ENCODE measurements at places on chromosomes 6 and 20.

- no peak for DNase-seq
These were observed 159.8 kb downstream of the ZFP64 start for GRCh38 chr20:52031563-52032303.

- no peak for DNase-seq
These were observed 46.7 kb downstream of the TRERF1 start for GRCh38 chr6:42405021-42405420.

DNA sequence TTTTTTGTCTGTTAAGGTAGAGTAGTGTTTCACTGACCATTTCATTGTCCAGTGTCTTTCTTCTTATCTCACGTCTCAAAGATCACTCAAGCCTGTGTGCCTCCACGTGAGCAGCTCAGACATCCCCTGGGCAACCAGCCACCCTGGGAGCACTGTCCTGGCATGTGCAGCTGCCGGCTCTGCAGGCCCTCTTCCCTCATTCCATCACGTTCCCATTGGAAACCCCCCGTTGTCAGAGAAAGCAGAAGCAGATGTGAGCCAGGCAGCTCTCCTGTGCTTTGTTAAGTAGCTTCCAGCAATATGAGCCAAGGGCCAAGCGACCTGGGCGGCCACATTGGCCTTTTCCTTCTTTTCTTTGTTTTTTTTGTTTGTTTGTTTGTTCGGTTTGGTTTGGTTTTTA lies 233.2 kb upstream of the SYNDIG1 start:
- no peak for DNase-seq

DNA sequence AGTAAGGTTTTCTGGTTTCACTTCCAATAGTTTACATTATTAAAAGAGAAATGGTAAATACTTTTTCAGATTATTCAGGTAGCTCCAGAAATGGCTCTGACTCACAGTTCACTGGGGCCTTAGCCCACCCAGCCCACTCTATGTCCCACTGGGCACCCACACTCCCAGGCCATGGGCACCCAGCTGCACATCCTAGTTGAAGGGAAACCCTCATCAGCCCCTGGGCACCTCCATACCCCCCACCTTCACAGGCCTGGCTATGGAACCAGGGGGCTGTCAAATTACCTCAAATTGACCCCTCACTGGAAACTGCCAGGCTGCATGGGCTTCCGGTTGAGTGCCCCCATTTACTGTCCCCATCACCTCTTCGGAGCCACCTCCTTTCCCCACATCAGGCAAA lies 51.5 kb downstream of the BMP7 start:
- DNase-seq: no peak

DNA sequence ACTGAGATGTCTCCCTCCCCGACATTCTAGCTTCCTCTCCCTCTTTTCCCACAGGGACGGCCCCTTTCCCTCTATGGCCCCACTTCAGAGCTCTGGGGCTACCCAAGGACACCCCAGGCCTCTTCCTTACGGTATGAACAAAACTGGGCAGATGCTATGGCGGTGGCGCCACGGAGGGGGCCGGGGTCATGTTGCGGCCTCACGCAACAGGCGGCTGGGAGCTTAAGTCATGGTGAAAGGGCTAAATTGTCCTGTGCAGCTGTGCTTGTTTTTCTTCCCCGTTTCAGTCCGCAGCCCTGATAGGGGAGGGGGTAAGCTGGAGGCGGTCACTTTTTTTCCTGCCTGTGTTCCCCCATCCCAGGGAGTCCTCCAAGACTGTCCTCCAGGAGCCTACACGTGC lies 17.6 kb upstream of the KIAA1755 start:
- no peak for DNase-seq

DNA sequence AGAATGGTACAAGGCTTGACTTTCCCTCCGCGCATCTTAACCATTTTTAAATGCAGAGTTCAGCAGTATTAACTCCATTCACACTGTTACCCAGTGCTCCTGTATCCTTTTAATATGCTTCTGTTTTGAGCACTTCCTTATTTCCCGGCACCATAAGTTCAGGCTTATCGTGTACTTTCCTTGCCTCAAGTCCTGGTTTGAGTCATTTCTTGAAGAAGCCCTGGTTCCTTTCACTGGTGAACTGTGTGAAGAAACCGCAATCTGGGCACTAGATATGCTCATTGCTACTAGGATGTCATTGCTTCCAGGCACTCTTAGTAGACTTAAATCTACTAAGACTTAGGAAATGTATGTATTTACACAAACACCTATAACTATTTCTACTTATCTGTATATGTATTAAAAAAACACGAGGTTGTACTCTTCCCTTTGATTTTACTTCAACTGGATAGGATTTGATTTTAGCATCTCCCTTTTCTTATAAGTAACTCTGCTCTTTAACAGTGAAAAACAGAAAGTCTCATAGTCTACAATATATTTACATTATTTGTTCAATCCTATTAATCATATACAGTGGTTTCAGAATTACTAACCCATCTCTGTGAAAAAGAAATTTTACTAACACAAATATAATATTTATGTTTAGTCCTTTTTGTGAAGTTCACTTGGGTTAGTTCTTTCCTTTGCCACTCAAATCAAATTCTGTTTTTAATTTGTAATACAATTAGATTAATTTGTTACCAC lies 135.5 kb downstream of the CDKAL1 start:
- no peak for DNase-seq

- DNase-seq: no peak
These were observed 121.4 kb downstream of the TPBG start for GRCh38 chr6:82484737-82485626.

DNA sequence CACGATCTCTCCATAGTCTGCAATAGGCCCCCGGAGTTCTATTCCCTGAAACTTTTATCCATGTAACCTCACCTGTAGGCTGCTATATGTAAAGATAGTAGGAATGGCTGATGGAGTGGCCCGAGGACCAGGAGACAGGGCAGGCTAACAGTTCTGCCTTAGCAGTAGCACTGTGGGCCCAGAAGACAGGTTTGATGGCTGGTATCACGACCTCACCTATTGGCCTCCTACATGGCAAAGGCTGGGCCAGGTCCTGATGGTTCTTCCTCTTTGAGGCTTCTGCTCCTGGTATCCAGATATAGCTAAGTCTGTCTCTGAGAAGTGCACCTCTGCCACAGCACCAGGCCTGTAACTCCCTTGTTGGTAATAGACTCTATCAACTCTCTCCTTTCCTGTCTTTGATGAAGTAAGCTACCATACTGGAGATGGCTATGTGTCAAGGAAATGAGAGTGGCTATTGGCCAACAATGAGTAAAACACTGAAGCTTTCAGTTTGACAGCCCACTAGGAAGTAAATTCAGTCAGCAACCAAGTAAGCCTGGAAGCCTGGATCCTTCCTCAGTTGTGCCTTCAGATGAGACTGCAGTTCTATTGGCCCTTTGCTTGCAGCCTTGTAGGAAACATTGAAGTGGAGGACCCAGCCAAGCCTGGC lies 5.7 kb downstream of the SPEF1 start:
- no peak for DNase-seq

DNA sequence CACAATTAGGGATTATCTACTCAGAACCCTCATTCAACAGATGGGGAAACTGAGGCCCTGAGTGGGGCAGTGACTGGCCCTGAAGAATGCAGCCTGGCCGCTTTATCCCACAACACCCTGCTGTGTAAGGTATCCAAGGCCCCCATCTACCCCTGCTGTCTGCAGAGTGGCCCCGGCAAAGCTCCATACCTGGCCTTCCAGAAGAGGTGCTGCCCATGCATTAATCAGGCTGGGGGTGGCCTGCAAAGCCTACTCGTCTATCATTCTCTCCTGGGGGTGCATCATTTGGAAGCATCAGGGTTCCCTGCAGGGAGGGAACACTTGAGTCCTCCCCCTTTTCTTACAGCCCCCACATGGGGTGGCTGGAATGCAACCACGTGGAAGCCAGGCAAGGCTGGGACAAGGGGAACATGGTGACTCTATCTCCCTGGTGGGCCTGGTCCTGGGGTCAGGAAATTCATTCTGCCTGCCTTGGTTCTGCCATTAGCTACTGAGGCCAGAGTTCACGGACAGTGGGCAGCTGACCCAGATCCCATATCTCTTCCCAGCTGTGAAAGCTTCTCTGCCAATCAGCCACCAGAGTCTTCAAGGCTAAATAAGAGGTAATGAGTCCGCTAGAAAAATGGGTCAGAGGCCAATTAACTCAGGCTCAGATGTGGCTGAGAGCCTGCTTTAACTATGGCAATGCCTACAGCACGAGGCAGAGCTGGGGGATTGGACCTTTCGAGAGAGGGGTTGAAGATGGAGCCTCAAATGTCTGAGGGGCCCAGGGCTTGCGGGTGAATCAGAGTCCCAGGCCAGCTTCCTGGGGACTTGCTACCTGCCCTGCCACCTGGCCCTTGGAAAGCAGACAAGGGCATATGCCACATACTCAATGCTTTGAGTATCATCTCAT lies 72.3 kb upstream of the TOX2 start:
- no peak for DNase-seq

DNA sequence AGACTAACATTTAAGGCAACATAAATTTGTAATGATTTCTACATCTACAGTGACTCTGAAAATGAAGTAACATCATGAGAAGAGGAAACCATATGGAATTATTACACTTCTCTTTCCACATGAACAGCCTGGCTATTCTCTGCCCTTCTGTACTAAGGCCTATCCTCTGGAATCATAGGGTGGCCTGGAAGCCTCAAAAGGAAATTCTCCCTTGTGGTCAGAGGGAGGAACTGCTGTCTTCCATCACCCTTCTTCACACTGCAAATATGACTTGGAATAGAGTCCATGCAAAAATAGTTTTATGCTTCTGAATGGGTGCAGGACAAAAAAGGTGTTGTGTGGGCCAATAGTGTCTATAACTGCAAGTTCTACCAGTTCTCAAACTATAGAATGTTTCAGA lies 44.6 kb upstream of the SH3BGRL2 start:
- DNase-seq: no peak

DNA sequence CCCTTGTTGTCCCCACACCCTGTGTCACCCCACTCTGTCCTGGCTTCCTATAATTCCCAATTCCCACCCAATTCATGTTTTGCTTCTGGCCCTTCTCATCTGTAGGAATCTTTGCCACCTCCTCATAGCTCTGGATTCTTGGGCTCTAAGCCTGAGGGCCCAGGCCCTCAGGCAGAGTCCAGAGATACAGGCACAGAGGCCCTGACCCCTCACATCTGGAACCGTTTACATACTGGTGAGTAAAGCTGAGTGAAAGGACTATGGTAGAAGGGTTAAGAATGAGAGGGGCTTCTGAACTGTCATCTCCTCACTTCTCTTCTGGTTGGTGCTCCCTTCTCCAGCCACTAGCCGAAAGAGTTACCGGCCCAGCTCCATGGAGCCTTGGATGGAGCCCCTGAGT lies 13.6 kb downstream of the PRRC2A start:
- DNase-seq: no peak

- no peak for DNase-seq
These were observed 2.4 kb downstream of the AMD1 start for GRCh38 chr6:110876806-110877564.

- no peak for DNase-seq
These were observed 226.1 kb upstream of the CEP162 start for GRCh38 chr6:84453499-84453898.

- no peak for DNase-seq
These were observed 1.5 kb upstream of the TAAR6 start for GRCh38 chr6:132568611-132569010.

GRCh38 chr20:51185277-51185676 lies 162.4 kb upstream of the KCNG1 start:
- no peak for DNase-seq

DNA sequence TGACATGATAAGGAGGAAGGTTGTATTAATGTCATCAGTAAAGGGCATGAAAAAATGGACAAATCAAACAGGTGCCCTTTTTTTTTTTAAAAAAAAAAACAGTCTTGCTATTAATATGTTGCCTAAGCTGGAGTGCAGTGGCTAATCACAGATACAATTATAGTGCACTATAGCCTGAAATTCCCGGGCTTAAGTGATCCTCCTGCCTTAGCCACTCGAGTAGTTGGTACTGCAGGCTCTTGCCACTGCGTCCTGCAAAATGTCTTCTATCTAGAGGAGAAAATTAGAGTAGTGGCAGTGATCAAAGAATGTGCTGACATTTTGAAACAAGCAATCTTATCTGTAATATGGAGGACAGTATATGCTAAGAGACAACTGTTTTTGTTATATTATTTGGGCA lies 127.7 kb downstream of the ASCC3 start:
- no peak for DNase-seq

- DNase-seq: no peak
These were observed 29.1 kb upstream of the C20orf203 start for GRCh38 chr20:32702706-32703425.

DNA sequence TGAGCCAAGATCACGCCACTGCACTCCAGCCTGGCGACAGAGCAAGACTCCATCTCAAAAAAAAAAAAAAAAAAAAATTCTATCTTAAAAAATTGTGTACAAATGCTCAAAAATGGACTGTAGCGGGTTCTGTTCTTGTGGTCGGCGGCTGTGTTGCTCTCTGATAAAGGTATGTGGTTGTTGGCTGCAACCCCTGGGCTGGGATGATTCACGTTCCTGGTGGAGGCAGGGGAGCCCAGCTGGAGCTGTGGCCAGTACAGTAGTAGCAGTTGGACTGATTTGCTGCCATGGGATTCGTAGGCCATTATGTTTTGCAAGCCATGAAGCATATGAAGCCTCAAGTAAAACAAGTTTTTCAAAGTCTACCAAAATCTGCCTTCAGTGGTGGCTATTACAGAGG lies 22.3 kb downstream of the MDN1 start:
- DNase-seq: no peak

- DNase-seq: no peak
These were observed 557.6 kb upstream of the MARCKS start for GRCh38 chr6:113299531-113299930.

- DNase-seq: no peak
These were observed 68.6 kb downstream of the NRN1 start for GRCh38 chr6:5937936-5938706.

- DNase-seq: no peak
These were observed 73.7 kb downstream of the ESR1 start for GRCh38 chr6:151881231-151881630.

- no peak for DNase-seq
These were observed 47.1 kb upstream of the EDN3 start for GRCh38 chr20:59253325-59253724.

GRCh38 chr6:166627875-166628801 lies 1.1 kb upstream of the RPS6KA2 start:
- peak; percentile 17 for DNase-seq

DNA sequence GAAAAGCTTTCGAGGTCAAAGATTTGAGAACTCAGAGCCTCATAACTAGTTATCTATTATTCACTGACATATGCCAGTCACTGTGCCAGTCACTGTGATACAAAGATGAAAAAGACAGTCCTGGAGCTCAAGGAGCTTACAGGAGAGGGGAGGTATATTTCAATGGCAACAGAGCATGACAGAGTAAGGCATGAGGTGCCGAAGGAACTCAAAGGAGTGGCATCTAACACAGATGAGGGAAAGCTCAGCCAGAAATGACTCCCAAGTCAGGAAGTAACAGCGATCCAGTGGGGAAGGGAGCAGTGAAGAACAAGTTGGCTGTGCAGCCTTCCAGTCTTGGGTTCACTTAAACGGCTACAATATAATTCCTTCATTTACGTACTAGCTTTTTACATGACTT lies 46.6 kb downstream of the DTNBP1 start:
- no peak for DNase-seq

Data from stimulated activated CD4-positive, alpha-beta T cell treated with anti-CD3 and anti-CD28 coated beads, TNF-alpha, amount 100 ng/mL, for 4 hours (primary cell).